GM13976 (cell line): ENCODE measurements at places on chromosomes 11 and 22.

GRCh38 chr11:43555816-43556611, 124.5 kb upstream of the HSD17B12 start:
- no peak for DNase-seq

GRCh38 chr22:39896313-39896996, 2.9 kb upstream of the ENTHD1 start:
- DNase-seq, result no peak

DNA sequence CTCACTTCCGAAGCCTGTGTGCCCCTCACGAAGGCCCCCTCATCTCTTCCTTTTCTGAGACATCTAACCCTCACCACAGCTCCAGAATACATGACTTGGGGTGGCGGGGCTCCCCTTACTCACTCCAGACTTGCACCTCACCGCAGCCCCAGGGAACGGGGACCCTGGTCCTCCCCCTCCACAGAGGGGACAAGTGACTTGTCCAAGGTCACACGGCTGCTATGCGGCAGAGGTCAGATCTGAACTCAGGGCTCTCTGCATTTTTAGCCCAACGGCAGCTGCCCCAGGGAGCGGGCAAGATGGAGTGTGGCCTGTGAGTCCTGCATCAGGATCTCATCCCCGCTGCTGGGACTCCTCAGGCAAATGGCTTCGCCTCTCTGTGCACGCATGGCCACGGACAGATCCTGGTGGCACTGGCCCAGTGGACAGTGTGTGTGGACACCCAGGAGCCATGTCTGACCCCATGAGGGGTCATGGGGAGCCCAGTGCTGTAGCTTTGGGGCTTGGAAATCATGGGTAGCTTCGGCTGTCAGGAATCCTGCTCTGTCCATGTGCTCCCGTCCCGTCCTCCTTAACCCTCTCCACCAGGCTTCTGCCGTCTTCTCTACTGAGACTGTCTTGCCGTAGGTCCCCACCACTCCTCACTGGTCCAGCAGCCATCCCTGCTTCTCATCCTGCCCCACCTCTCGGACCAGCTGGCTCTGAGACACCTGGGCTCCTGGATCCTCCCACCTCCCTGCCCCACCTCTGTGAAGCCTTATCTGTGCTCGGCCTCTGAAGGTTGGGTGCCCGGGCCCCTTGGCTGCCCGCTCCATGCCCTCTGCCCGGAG, 48.0 kb upstream of the CARS1 start:
- DNase-seq, result peak; percentile 32

DNA sequence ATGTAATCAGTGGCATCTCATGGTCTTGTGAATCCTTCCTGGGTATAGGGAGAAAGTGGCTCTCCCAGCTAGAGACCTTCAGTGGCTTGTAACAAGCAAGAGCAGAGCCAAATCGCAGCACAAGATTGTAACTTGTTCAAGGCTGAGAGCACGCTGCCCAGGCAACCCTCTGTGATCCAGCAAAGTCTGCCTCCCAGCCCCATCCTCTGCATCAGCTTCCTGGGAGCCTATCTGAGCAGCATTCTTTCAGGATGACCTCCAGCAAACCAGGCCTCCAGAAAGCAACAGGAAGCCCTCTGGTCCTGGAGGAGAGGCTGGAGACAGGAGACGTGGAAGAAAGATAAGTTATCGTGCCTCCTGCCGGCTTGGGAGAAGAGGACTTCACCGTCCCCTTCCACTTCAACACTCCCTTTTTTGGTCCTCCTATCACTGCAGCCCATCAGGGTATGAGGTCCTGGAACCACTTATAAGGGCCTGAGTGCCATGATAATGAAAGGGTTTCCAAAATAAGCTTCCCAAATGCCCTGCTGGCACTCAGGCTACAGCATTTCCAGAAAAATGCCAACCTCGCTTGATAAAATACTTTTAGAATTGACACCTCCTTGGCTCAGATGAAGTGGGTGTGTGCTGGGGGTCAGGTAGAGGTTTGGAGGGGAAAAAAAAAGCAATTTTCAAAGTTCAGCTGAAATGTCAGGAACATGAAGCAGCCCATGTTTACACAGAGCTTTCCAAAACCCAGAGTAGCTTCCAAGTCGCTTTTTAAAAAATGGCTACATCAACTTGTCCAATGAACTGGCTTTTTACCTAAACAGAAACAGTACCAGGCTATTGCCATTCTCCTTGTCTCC, 80.2 kb downstream of the PLEKHA7 start:
- DNase-seq, result no peak

DNA sequence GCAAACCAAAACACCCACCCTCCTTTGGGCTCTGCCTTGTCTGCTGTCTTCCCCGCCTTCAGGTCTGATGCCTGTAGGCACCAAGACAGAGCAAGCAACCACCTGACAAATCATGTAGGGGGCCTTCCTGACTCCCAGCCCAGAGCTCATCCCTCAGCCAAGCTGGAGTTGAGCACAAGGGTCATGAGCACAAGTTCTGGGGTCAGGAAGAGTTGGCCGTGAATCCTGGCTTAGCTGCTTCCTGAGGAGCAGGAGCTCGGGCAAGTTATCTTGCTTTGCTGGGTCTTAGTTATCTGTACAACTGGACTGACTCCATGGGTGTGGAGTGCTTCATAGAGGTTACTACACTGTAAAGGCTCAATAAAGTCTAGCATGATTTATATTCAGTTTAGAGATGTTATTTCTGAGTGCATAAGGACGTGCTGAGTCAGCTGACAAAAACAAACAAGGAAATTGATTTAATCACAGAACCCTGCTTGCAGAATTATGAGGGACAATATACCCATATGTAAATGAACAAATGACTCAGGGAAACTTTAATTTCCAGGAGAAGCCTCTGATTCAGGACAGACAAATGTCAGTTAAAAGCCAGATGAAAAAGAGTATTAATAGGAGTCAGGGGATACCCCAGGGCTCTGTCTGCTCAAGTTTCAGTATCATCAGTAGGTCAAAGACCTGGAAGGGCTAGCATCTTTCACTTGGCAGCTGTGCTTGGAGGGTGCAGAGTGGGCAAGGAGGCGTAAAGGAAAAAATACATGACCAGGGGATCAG, 15.0 kb upstream of the APOA1 start:
- peak; percentile 57 for DNase-seq

DNA sequence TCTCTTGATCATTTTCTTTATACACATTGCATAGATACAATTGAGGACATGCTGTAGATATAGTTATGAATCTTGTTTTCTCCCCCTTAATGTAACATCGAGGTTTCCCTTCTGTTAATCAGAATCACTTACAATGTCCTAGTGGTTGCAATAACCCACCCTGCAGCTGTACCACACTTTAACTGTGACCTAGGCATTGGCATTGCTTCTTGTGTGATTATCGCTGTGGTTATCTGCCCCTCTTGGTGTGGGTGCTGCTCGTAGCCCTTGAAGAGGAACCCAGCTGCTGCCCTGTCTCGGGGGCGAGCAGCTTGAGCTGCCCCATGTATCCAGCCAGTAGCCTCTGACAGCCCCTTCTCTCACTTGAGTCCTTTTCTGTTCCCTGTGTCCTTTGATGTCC, 1.5 kb downstream of the DGAT2 start:
- DNase-seq, result no peak

- DNase-seq, result no peak
Observed at GRCh38 chr11:35945137-35945518, 1.3 kb downstream of the LDLRAD3 start.

GRCh38 chr11:72842126-72842525, 27.9 kb downstream of the ATG16L2 start:
- no peak for DNase-seq

GRCh38 chr11:77876045-77876444, 55.1 kb downstream of the AAMDC start:
- no peak for DNase-seq

DNA sequence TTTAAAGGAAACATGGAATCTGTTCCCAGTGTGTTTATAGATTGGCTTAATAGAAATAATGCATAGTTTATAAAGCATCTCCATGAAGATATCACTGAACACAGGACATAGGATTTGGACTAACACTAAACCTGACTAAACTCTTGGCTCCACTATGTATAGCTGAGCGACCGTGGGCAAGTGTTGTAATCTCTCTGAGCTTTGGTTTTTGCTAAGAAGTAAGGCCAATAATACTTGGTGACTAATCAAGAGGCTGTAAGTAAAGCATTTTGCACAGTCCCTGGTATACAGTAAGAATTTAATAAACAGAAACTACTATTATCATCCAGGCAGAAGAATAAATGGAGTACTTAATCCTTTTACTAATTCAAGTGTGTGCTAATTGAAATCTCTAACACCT, 125.5 kb upstream of the MTMR2 start:
- DNase-seq, result no peak

DNA sequence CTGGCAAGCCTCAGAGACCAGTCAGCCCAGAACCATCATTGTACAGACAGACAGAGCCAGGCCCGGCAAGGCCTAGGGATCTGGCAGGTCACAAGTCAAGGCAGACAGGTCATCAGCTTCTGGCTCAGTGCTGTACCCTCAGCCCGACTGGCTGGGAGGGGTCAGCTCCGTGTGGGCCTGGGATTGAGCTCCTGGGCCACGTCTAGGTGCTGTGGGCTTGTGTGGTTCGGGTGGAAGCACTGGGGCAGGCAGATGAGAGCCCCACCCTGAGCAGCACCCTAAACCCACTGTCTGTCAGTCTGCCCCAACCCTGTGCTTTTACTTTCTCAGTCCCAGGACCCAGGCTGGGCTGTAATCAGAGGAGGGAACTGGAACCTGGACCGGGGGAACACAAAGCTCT, 26.9 kb upstream of the P2RY2 start:
- no peak for DNase-seq
